ENCODE measurements at places on chromosomes 1 and 21.

DNA sequence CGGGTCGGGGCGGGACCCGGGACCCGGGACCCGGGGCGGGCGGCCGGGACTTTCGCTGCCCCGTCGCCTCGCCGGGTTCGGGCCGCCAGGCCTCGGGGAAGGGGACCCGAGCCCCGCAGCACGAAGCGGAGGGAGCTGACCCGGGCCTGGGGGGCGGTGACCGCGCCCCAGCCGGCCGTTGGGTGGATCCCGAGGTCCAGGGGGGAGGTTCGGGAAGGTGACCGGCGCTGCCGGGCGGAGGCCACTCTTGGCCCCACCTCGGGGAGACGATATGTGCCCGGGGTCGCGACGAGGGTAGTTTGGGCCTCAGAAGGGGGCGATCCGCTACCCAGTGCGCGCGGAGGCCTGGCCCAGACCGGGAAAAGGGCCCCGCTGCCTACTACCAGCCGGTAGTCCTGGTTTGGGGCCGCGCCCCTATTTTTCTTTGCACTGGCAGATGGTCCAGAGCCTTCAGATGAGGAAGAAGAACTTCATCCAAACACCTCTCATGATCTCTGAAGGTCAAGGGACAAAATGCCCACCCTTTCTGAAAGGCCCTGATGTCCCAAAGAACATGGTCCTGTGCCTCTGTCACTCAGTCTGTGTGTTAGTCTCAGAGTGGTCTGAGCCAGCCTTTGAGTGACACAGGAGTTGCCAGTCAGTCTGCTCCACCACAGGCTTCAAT lies 766 bp downstream of the AGO4 start:
- DNase-seq, result peak; percentile 60

DNA sequence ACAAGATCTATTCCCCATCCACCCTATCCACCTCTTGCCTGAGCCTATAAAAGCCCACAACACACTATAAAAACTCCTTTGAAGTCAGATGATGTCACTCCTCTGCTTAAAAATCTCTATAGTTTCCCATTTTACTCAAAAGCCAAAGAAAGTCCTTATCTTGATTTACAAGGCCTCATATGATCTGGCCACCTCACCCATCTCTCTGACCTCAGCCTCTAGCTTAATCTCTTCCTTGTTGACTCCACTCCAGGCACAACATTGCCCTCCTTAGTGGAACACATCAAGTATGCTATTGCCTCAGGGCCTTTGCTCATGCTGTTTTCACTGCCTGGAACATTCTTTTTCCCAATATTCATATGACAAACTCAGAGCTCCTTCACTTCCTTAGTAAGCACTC lies 33.3 kb downstream of the ZNF281 start:
- no peak for DNase-seq

GRCh38 chr1:248873993-248874533 lies 15.2 kb upstream of the ZNF692 start:
- peak; percentile 90 for DNase-seq

DNA sequence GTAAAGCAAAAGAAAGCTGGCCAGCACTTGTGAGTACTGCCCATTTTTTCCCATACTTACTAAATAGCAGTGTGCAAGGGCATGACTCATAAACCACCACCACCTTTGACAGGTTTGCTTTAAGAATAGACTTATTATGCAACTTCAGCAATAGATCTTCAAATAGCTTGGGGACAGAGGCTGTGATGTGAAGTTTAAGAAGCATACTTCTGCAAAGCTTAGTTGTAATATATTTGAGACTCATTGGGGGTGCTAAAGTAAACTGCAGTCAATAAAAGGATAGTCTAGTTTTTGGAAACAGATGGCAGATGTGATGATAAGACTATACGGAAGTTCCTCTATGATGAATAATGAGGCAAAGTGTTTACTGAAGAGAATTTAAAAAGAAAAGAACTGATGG lies 210.0 kb downstream of the PLA2G4A start:
- DNase-seq, result no peak

GRCh38 chr1:11316701-11317100 lies 43.7 kb downstream of the UBIAD1 start:
- DNase-seq, result peak; percentile 43

DNA sequence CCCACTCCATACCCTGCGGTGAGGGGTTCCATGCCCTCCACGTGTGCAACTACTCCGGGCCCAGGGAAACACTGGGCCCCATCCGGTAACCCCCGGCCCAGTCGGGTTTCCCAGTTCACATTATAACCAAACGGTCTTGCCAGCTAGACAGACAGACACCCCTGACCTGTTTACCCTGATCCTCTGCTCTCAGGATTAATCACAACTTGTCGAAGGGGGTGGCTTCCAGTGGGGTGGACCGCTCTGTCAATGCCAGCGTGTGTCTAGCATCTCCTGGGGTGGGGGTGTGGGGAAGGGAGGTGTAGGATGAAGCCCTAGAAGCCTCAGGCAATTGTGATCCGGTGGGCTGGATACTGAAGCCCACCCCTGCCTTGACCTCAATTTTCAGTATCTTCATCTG lies 4.6 kb upstream of the OLIG2 start:
- peak; percentile 22 for DNase-seq
